ENCODE measurements at places on chromosomes 6 and 20. TPM values are rescaled to one million over a fixed set of nuclear protein-coding genes. Genes with fewer than 3 reads are reported as not detected.

DNA sequence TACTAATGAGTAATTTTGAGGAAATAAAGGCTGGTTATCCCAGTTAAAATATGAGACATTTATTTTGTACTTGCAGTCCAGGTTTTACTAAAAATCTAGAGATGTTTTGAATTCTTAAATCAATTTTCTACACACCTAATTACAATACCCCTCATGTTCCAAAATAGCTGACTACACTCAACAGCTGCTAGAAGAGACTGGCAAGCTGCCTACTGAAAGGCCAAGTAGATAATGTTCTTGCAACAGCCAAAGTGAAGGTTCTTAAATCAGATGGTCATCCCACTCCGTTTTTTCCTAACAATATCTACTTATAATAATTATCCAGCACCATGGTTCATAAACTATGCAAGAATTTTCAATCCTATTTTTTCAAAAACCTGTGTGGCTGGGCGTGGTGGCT lies 69.0 kb downstream of the DTNBP1 start:
- DNase-seq = no peak

DNA sequence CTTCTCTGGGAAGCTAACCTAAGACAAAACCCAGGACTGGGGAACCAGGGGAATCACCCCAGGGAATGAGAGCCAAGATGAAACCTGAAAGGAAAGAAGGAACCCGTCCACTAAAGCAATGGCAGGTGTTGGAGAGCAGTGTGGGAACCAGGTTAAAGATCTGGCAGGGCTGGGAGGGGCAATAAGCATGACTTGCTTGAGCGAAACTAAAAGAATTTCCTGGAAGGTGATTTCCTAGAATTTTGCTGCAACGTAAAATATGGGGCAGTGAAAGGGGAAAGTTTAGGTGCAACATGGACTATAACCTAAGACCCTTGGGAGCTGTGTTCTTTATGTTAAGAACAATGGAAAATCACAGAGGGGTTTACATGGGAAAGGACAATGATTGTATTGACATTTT lies 126.2 kb upstream of the SSTR4 start:
- no peak for DNase-seq

The WFDC12 gene
- total RNA-seq = 1.4 TPM

The RAET1E gene
- 1.0 TPM for total RNA-seq

The SLC32A1 gene
- not detected for total RNA-seq
